ENCODE measurements at places on chromosomes 3 and 15. TPM values are rescaled to one million over a fixed set of nuclear protein-coding genes. Genes with fewer than 3 reads are reported as not detected.

DNA sequence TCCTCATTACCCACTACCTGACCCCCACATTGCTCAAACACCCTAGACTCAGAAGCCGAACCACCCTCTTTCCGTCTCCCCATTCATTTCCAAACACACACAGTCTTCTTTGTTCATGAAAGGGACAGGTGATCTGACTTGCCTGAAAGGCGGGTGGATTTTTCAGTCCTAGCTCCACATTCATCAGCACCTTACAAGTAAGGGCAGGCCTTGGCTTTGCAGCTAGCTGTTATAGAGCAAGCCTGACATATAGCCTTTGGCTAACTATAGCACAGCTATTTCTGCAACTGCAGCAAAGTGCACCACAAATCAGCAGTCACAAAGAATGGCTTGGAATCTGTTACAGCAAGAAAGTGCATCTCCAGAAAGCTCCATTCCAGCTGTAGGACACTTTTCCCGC, 139.8 kb downstream of the XXYLT1 start:
- no peak for DNase-seq

DNA sequence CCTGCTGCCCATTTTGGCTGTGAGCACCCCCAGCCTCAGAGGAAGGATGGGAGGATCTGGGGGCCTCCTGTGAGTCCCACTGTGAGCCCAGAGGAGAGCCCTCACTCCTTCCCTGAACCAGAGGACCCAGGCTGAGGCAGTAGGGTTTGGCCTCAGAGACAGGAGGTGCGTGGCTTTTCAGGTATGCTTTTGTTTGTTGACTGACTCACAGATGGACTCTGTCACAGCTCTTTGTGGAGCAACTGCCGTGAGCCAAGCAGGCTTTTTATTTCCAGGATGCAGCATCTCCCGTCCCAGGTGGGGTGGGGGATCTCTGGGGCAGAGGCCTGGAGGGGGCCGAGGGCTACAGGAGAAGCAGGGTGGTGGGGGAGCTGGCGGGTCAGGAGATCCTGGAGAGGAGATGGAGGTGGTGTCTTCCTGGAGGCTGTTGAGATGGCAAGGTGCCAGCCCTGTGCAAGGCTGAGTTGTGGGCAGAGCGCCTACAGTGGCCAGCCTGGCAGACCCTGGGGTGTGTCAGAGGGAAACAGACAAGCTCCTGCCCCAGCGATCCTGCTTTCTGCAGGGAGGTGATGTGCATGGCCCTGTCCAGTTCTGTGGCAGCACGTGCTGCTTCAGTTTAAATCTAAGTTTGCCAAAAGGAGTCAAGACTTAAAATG, 24.0 kb downstream of the PLXNA1 start:
- DNase-seq, result no peak

- no peak for DNase-seq
Observed at GRCh38 chr3:172251211-172251610, 197.0 kb downstream of the GHSR start.

GRCh38 chr3:185063431-185063830, 89.4 kb downstream of the C3orf70 start:
- no peak for DNase-seq

DNA sequence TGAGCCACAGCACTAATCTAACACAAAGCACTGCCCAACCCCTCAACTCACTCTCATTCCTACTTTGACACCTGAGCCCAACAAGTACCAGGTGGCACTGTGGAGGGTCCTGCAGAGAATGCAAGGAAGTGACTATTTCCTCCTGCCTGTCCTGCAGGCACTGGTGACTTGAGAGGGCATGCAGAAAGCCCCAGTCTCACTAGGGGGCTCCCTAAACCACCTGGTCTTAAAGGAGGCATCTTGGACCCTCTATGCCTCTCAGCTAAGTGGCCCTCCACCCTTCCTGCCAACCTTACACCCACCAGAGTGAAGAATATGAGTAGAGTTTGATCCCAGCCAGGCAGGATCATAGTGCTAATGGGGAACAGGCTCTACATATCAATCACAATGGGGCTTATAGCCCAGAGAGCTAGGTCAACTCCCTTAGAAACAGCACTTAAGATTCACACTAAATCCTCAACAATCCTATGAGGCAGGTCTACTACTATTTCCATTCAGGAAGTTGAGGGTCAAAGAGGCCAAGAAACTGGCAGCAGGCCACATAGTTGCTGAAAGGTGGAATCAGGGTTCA, 15.2 kb downstream of the TRAIP start:
- DNase-seq, result no peak

DNA sequence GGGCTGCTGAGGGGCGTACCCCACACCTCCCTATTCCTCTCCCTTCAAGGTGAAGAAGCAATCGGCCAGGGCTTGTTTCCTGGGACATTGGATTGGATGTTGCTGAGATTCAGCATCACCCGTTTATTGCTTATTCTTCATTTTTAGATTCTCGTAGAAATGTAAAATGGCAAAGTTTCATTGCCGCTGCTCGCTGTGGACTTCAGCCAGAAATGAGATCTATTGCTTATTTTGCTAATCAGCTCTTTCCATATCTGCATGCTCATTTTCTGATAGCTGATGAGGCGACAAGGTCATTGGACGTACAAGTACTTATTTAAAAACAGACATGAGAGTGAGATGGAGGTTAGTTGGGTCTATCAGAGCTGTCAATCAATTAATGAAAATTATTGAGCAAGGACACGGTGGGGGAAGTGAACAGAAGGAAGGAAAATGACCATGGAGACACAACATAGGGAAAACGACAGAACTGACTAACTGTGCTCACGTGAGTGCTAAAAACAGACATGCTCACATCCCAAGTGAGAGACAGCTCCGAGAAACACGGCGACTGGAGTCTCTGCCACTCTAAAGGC, 471.2 kb downstream of the NR2F2 start:
- no peak for DNase-seq

DNA sequence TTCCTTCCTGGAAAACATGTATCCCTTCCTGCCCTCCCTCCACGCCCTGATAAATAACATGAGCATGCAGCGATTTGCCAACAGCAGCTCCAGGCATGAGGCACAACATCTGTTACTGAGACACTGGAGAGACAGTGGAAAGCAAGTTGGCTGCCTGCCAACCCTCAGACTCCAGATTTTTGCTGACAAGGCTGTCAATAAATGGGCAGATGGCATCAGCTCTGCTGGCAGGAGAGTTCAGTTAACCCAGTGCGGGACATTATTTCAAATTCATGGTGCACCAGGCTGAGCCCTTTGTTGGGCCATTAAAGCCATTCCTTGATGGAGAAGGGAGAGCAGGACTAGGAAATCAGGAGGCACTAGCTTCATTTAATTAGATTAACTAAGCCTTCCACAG, 293.3 kb downstream of the MEX3B start:
- no peak for DNase-seq

DNA sequence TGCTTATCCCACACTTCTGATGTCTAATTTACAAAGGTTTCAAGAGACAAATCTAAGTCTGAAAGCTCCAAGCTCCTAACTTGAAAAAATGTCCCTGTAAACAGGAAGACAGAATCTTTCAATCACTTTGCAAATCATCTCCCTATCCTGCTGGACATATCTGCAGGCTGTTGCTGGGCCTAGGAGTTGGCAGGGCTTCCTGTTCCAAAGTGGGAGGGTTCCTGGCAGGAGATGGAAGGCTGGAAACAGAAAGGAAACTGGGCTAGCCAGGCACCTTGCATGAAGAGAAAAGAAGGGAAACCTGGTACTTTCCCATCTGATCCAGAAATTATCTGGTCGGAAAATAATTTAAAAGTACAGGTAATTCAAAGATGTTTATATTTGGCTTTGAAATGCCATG, 227.3 kb upstream of the IL12A start:
- no peak for DNase-seq

GRCh38 chr3:129534428-129535027, 6.1 kb downstream of the RHO start:
- no peak for DNase-seq

GRCh38 chr3:72601983-72602750, 246.1 kb downstream of the SHQ1 start:
- no peak for DNase-seq

- no peak for DNase-seq
Observed at GRCh38 chr3:157075693-157076420, 84.1 kb downstream of the CCNL1 start.

DNA sequence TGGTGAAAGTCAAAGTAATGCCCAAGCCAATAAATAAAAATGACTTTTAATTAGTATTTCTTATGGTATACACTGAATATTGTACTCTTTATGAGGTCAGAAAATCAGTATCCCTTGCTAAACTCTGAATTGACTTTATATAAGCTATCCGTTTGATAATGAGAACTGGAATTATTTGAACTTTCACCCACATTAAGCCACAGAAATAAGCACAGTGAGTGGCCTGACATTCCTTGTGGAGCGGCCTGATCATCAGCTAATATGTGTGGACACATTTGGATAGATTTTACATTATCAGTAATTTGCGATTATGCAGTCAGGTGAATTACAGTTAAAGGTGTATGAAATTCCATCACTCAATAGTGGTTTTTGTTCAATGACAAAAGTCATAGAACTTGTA, 136.0 kb upstream of the CBLB start:
- DNase-seq, result no peak

DNA sequence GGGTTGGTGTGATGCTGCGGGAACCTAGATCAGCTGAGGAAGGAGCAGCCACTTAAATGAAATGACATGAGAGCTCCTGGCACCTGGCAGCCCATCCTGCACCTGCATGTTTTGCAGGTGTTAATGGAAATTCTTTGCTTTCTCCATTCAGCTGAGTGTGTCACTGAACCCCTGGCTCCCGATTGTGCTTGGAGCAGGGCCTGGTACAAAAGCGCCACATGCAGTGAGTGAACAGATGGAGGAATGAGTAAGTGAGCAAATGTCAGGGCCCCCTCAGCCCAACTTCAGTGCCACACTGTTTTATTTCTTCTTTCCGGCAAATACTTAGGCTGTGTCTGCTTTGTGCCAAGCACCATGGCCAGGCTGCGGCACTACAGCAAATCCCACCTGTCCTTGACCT, 132.2 kb downstream of the ASB7 start:
- no peak for DNase-seq

DNA sequence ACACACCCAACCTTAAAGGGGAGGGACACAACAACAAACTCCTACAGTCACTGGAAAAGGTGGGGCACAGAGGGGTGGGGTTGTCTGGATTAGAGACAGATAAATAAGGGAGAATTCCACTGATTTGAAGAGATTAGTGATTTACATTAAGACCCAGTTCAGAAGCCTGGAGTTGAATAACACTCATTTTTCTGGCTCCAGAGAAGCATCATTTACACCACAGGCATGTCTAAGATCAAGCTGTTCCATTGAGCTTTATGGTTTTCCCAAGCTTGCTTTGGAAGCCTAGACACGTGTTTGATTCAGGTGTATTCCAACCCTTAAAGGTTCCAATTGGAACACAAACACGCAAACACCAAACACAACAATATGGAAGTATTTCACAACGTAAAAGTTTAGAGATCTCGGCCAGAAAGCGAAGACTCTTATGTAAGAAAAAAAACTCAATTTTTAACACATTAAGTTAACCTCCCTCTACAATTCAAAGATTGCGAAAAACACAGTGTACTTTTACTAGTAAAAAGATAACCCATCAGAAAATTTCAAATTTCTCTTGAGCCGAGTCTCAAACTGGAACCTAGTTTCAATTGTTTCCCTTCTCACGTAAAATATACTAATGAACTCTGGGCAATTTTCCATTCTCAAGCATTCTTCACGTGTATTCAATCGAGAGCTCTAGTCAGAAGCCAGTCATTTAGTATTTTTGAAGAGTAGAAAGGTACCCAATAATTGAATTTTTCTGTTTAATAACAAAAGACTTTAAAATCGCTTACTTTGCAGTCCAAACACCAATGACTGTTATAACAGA, 2.1 kb downstream of the TRA2B start:
- no peak for DNase-seq

DNA sequence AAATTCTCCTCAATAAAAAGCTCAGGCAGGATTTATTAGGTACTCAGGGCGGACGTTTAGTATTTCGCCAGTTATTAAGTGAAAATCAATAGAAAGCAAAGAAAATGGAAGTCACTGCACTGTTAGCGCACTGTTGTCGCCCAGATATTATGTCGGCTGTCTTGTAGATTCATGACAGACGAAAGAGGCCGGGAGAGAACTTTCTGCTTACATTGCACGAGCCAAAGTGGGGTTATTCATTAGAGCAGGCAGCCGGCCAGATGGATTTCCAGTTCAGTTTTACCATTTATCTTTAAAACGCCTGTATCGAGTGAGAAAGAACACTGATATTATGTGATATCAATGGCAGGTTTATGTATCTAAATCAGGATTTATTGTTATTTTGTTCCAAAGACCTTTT, 866.0 kb upstream of the NR2F2 start:
- no peak for DNase-seq

DNA sequence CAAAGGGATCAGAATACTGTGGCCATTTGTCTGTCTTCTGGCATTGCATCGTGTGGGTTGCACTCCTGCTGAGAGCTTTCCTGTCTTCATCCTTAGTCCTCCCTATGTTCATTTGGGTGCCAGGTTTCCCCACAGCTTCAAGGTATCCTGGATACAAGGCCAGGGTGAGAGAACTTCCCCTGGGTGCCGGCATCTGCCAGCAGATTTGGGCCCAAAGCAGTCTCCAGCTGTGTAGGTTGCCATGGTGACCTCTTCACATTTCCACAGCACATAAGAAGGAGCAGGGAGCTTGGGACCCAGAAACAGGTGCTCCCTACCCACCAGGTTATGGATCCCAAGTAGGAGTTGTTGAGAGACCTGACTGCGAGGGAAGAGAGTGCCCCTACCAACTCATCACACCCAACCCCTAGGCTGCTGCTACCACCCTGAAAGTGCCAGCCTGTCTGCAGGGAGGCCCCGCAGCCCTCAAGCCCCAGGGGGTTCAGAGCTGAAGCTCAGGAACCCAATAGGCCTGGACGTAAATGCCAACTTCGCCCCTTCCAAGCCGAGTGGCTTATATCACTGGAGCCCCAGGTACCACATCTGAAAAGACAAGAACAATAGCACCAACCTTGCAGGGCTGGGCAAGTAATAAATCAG, 19.9 kb downstream of the TTC21A start:
- DNase-seq, result peak; percentile 36

DNA sequence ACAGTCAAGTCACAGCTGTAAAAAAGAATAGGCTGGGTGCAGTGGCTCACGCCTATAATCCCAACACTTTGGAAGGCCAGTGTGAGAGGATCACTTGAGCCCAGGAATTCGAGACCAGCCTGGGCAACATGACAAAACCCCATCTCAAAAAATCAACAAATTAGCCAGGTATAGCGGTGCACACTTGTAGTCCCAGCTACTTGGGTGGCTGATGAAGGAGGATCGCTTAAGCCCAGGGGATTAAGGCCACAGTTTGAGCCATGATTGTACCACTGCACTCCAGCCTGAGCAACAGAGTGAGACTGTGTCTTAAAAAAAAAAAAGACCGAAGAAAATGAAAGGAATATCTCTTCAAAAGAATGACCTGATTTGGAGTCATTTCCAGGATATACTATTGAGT, 6.6 kb downstream of the HERC1 start:
- DNase-seq, result no peak

The MYLK gene
- 81.3 TPM for total RNA-seq

The BTD gene
- 9.1 TPM for total RNA-seq

The IL17RE gene
- 11.6 TPM for total RNA-seq

The CD86 gene
- total RNA-seq, result 10.7 TPM

The GTPBP8 gene
- total RNA-seq, result 34.9 TPM

The CCDC174 gene
- total RNA-seq, result 55.3 TPM

The WDR93 gene
- not detected for total RNA-seq

Data from Peyer's patch (tissue), 4 donors.